ENCODE measurements at places on chromosomes 4 and X. TPM values are rescaled to one million over a fixed set of nuclear protein-coding genes. Genes with fewer than 3 reads are reported as not detected.

Gene SLC26A1
- 0.10 TPM for total RNA-seq

Gene ATRX
- 123 TPM for total RNA-seq

DNA sequence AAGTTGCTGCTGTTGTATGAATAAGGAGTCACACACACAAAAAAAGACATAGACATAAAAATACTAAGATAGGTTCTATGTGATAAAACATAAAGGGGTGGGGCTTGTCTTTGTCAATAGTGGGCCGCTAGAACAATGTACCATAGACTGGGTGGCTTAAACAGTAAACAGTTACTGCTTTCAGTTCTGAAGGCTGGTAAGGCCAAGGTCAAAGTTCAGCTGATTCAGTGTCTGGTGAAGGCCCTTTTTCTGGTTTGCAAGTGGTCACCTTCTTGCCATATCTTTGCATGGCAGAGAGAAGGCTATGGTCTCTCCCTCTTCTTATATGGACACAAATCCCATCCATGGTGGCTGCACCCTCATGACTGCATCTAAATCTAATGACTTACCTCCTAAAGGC is 1980.7 kb downstream of the PCDH7 start:
- DNase-seq = no peak

DNA sequence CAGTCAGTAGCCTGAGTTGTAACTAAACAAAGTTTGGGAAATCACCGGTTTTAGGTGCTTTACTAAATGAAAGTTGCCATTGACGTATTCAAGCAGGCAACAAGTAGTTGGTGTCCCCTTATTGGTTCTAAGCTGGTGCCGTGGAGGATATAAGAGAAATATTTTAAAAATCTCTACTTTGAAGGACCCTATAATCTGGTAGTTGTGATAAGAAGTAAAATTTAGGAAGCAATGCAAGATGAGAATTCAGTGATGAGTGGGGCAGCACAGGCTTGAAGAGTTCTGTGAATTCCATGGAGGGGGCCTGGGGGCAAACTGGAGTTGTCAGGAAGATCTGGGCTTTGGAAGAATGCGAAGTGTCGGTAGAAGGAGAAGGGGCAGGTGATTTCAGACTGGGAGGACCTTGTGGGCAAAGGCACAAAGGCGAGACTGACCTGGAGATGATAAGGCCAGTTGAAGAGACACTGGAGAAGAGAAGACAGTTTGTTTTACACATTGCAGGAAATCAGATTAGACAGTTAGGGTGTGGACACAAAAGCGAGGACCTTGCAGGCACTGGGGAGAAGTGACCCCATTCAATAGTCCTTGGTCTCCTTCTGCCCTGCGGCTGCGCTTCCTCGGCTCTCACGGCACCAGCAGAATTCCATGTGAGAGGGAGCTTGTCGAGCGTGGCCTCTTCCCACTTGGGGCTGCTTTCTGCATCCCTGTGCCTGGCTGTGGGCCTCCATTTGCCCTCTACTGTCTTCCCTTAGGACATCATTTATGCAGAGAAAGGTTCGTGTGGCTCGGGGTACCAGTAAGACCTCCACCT is 1.3 kb downstream of the RHOH start:
- DNase-seq = no peak

GRCh38 chr4:185888676-185889075 is 76.7 kb upstream of the SORBS2 start:
- no peak for DNase-seq

GRCh38 chr4:147480891-147481576 is at the start of gene EDNRA:
Gene EDNRA (plus strand): TSS chr4:147481097. CDS start chr4:147485682, 4,585 bp downstream.
- DNase-seq = peak; percentile 69

- DNase-seq = no peak
Observed at GRCh38 chr4:53895137-53895536, 169.3 kb downstream of the CHIC2 start.

GRCh38 chr4:173538148-173538908 is 8.3 kb upstream of the HAND2 start:
- DNase-seq = peak; percentile 58

GRCh38 chr4:105936901-105937300 is 41.6 kb downstream of the NPNT start:
- peak; percentile 70 for DNase-seq

- peak; percentile 36 for DNase-seq
Observed at GRCh38 chr4:48112017-48112667, 21.9 kb downstream of the TXK start.

Measured in GM23338 (cell line).